AG04449 (cell line): ENCODE measurements at places on chromosomes 12 and 14.

GRCh38 chr14:62670526-62670925 is 374.7 kb downstream of the KCNH5 start:
- no peak for DNase-seq

DNA sequence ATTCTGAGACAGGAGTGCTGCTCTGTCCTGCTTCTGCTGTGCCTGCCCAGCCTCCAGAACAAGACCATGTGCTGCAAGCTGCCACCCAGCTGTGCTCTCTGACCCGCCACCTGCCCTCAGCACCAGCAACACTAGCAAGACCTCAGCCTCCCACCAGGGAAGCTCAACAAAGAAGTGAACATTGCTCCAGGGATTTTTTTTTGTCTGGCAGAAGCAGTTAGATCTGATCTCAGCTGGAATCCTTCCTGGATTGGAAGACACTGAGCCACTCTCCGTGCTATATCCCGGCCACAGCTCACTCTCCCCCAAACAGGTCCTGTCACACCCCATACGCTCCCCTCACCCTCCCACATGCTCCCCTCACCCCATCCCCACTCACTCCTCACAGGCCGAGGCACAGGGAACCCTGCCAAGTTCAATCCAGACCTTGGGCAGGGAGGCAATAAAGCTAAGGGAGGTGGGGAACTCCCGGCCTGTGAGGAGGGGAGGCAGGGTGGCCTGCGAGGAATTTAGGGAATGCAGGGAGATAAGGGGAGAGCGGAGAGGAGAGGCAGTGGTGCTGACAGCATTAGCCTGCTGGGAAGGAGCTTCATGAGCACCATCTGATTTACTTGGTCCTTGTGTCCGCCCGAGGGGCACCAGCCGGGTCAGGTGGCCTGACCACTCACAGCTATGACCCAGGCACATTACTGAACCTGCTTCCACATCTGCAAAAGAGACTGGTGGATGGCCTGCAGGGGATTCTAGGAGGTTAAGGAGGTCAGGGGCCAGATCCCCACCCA is 29.7 kb downstream of the CCDC85C start:
- peak; percentile 55 for DNase-seq

DNA sequence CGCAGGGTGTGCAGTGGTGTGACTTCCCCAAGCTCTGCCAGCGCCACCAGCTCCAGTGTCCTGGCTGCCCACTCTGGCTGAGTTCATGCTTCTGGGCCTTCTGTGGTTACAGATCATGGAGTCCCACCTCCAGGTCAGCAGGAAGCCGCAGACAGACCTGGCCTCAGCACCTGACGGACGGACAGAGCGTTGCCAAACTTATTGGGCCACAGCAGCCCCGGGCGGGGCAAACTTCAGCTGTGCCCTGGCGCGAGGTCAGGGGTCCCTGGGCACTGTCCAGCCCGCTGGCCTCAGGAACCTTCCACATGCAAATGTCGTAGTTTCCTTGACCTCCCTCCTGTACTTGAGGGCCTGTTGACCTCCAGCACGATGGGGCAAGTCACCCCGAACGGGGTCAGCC is 11.2 kb downstream of the GPR132 start:
- no peak for DNase-seq

DNA sequence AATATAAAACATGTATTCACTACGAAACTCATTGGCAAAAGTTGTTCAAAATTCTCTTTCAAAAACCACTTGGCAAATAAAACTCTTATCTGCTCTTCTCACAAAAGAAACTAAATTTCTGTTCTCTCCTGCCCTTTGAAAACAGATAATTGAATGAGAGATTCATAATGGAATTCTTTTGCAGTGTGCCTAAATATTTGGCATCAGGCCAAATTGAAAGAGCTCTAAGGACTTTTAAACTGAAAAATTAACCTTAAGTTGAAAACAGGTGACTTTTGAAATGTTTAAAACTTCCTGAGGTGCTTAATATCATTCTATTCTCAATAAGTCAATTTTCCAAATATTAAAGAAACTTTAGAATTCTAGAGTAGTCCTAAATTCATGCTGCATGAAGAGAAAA is 136.4 kb downstream of the FSCB start:
- DNase-seq = no peak

- no peak for DNase-seq
Observed at GRCh38 chr14:105486974-105487448, 325 bp downstream of the CRIP1 start.

DNA sequence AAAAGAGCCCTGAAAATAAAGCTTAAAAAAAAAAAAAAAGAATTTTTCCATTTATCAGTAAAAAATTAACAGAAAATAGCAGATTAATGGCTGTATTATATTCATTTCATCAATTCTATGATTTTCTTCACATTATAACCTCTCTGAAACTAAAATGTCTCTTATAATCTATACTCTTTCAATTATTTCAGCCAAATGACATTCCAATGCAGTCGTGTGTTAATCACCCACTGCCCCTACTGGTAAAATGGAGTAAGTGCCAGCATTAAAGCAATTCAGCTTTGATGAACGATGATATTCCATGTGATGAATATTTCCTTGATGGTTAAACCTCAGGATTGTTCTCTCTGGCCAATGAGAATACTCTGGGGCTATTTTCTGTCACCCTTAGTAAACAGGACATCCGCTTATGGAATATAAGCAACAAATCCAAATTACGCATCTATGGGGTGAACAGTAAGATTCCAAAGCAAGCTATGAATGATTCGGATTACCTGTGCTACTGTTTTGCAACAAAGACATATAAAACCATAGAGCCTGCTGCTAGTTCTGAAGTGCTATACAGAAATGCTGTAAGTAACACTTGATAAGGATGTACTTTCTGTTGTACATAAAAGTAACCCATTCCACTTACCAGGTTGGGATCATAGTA is 20.3 kb upstream of the SYCP3 start:
- DNase-seq = no peak

DNA sequence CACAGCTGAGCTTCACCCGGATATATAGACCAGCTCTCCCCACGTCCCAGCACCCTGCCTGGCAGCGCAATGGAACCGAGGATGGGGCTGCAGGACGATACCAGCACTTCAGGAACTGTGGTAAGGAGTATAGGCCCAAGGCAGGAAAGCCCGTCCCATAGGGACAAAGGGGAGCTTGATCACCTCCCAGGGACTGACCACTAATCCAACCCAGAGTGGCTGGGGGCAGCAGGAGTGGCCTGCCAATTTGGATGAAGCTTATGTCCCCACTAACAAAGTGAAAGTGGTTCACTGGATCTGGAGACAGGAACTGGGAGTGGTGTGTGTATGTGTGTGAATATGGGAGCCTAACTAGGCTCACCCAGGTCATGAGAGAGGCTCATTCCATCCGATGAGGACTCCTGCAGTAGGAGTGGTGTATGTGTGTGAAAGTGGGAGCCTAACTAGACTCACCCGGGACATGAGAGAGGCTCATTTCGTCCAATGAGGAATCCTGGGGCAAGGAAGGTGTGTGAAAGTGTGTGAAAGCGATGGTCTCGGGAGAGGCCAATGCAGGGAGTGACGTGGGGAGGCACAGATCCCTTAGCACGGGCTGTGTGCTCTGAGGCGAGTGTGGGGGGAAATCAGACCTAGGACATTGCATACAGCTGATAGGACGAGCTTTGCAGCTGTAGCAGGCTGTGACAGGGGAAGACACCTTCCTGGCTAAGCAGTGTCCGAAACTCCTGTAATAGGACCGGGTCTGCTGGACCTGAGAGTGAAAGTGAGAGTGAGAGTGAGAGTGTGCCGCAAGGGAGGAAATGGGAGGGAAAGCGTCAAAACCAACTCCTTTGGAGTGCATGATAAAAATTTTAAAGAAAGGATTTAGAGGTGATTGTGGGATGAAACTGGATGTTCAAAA is 25.7 kb downstream of the KLRK1 start:
- no peak for DNase-seq

DNA sequence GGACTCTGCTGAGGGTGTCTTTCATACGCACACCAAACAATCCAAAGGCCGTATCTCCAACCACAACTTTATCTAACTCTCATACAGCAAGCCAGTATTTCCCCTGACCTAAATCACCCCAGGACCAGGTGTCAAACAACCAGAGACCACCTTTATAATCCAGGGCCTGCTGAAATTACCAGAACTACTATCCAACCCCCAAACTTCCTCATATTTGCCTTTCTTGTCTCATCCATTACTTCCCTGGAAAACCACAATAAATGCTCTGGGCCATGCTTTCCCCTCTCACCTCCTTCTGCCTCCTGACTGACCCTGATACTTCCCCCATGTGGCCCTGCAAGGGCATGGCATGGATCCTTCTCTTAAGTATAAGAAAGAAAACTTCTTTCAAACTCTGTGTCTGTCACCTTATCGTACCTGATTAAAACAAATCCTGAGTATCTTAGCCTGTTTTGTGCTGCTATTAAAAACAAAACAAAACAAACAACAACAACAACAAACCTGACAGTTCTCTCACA is 44.7 kb upstream of the CRACR2A start:
- no peak for DNase-seq

DNA sequence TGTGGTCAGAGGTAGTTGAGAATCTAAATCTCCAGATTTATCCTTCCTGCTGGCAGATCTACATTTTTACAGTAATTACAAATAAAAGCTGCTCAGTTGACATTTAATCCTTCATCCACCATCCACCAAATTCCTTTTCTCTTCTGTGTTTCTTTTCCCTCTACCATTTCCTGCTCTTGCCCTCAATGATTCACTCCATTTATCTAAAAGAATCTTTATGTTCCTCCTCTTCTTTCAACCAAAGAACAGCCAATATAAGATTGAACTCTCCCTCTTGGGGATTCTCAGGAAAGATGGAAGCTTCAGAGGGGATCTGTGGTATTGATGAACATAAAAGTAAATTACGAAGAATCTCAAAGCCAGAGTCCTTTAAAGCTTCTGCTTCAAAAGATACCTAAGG is 4.4 kb downstream of the MAP4K5 start:
- no peak for DNase-seq

- DNase-seq = no peak
Observed at GRCh38 chr14:64265222-64265621, 28.9 kb downstream of the ESR2 start.

DNA sequence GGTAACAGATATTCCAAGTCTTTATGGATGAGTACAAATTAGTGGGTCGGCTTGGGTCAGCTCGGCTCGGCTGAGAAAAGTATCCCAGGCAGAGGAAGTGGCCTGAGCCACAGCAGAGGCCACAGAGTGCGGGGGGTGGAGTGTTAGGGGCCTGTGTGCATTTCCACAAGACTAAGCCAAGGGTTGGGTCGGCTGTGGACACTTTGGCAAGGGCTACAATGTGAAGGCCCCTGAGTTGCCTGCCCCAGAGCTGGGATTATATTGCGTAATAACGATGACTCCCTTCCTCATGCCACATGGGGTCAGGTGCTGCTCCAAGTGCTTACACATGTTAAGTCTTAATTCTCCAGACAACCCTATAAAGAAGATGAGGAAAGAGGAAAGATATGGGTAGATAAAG is 11.4 kb downstream of the EVL start:
- DNase-seq = peak; percentile 24

DNA sequence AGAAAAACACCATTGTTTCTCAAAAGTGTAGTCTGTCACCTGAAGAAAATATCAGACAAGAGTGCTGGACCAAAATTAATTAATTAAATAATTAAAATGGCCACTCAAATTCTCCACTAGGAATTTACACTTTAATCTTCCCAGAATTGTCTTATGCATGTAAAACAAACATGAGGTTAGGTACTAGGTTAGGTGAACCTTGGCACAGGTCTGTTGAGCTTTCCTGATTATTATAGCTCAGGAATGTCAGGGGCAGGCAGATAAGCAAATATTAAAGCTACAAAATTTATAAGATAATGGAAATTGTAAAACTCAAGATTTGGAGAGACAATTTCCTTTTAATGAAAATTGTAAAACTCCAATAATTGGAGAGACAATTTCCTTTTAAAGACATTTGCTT is 253.2 kb downstream of the BMP4 start:
- no peak for DNase-seq

GRCh38 chr12:28034271-28034670 is 61.7 kb upstream of the PTHLH start:
- DNase-seq = no peak
